ENCODE measurements at places on chromosomes 7 and 10. TPM values are rescaled to one million over a fixed set of nuclear protein-coding genes. Genes with fewer than 3 reads are reported as not detected.
A peak's percentile ranks its signal among the peaks of the same experiment; 100 is the strongest.

CHAT gene
- total RNA-seq, result 0.54 TPM

- H3K36me3 ChIP-seq, result no peaks in the 10 kb centered on the region
- H3K4me3 ChIP-seq, result no peak overlapping the region
- peaks cover 16% of the 10 kb centered on the region for H3K27me3 ChIP-seq
- peaks cover 6% of the 10 kb centered on the region for H3K4me1 ChIP-seq
- H3K27ac ChIP-seq, result no peak overlapping the region
Observed at GRCh38 chr10:11667756-11668155, 56.3 kb upstream of the USP6NL start.

GRCh38 chr7:135977742-135978066, 545 bp upstream of the MTPN start:
- peaks cover 11% of the 10 kb centered on the region for H3K36me3 ChIP-seq
- H3K27me3 ChIP-seq, result peaks cover 2% of the 10 kb centered on the region
- H3K4me1 ChIP-seq, result peaks cover 75% of the 10 kb centered on the region
- H3K27ac ChIP-seq, result peak overlapping the region; percentile 88
- DNase-seq, result no peak

DNA sequence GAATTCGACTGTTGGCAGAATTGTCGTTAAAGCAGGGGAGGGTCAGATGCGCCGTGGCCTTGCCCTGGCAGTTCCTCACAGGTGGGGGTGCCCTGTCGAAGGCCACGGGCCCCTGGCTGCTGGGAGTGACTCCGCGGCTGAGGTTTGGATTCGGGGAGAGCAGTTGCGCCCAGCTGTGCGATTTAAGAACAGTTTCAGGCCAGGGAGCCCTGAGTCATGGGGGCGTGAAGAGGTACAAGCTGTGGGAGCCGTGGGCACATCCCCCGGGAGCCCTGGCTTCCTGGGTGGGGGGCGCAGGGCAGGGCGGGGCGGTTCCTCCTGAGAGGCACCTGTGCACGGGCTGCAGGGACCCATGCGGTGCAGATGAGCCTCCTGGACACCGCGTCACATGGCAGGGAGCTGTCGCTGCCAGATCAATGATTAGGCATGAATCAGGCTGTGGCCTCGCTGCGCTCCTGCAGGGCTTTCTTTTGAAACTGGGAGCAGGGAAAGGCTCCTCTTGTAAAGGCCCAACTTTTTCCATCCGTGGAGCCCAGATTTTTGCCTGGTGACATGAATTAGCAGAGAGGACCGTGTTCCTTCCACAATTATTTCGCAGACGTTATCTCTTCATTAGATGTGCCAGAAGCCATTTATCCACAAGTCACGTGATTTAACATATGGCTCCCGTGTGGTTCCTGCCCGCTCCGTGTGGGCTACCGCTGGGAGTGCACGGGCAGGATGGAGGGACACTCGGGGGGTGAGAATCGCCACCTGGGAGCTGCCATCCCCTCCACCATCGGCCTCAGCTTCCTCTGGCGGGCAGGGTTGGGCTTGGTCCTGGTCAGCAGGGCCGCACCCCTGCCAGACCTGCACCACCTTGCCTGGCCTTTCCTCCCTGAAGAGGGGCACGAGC, 918 bp downstream of the PWWP2B start:
- H3K36me3 ChIP-seq, result no peaks in the 10 kb centered on the region
- peak overlapping the region; percentile 79 for H3K27ac ChIP-seq
- H3K4me3 ChIP-seq, result peak overlapping the region; percentile 86
- H3K4me1 ChIP-seq, result peaks cover 8% of the 10 kb centered on the region
- peaks cover 4% of the 10 kb centered on the region for H3K27me3 ChIP-seq

GRCh38 chr7:51792796-51793195, 476.2 kb upstream of the COBL start:
- DNase-seq, result no peak
- H3K27me3 ChIP-seq, result no peaks in the 10 kb centered on the region
- H3K4me3 ChIP-seq, result no peak overlapping the region
- H3K36me3 ChIP-seq, result no peaks in the 10 kb centered on the region

DNA sequence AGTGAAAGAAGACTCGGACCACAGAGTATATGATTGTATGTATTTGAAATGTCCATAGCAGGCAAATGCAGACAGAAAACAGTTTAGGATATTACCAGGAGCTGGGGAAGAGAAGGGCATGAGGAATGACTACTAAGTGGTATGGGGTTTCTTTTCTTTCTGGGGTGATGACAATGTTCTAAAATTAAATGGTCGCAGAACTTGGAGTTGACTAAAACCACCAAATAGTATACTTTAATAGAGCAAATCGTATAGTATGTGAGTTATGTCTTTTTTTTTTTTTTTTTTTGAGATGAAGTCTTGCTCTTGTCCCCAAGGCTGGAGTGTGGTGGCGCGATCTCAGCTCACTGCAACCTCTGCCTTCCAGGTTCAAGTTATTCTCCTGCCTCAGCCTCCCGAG, 34.6 kb downstream of the XRCC2 start:
- peaks cover 8% of the 10 kb centered on the region for H3K36me3 ChIP-seq
- no peaks in the 10 kb centered on the region for H3K27me3 ChIP-seq
- H3K4me1 ChIP-seq, result no peaks in the 10 kb centered on the region
- H3K4me3 ChIP-seq, result no peak overlapping the region
